Neural crest cell (in vitro differentiated cells): ENCODE measurements at places on chromosomes 1 and 21.

GRCh38 chr1:5428351-5428750 is 563.9 kb downstream of the NPHP4 start:
- no peak for DNase-seq

DNA sequence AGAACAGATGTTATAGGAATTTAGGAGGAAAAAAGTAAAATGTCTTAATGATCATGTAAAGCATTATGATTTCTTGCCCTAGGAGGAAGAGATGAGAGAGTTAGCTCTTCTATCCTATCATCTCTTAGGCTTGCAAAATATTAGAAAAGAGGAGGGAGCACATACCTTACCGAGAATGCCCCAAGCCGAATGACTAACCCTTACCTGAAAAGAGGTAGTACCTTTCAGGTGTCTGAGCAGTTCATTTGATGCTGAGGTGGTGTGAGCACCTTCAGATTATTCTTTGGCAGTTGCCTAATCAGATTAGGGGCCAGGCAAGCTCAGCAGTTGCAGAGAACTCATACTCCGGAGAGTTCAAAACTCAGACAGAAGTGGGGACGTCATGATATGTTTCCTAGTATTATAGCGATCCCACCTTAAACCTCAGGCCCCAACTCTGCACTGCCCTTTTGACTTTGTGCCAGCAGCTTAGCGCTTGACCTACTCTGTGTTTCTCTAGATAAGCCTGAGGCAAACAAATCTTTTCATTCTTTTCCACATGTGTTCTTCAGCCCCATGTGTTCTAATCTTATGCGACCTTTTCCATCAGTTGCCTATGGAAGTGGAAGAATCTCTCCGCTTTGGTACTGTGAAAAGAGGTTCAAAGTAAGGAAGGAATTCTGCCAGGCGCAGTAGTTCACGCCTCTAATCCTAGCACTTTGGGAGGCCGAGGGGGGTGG is 52.5 kb downstream of the ATP2B4 start:
- no peak for DNase-seq

DNA sequence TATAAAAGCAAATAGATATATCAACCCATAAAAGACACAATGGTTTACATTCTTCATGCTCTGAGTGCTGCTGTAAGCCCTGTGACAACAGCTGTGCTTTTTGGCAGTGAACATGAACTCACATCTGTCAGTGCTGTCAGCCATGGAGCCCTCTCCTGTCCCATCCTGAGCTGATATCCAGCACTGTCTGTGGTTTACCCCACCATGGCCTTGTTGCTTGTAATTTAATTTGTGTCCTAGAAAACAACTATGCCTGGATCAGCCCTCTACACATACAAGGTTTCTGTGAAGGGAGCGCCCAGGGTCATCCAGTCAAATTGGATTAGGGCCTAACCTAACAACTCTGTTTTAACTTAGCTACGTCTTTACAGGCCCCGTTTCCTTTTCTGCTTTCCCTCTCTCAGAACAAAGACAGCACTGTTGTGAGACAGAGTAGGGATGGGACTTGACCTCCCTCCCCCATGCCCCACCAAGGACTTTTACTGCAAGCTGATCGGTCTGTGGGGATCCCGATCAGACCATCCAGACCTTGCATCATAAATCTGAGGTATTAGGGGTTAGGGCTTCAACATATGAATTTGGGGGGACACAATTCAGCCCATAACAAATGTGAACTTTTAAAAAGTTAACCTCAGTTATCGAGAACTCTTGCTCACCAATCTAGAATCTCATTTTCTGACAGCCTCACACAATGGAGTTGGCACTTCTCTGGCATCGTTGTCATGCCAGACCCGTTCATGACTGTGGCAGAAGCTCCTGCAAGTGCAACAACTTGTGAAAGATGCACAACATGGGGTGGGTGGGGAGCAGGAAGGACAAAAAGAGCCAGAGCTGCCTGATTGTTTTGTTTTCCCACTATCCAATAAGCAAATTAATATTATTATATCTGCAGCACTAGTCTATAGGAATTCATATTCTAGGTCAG is 16.4 kb upstream of the SLC44A3 start:
- peak; percentile 28 for DNase-seq

- peak; percentile 67 for DNase-seq
Measured at GRCh38 chr21:20997636-20998455, at the start of gene NCAM2. Gene NCAM2 (plus strand): TSS chr21:20998409.

DNA sequence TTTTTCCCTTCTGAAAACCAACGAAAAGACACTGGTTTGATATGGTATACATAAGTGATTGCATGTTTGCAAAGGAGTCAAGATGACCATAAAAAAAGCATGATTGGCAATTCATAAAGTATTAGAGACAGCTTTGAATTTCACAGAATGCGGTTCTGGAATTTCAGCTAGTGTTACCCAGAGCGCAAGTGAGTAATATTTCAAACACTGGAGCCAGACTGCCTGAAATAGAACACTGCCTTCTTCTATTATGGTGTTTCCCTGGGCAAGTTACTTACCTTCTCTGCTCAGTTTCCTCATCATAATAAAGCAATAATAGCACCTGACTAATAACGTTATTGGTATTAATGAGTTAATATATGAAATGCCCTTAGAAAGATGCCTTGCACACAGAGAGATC is 54.7 kb downstream of the NEGR1 start:
- no peak for DNase-seq

DNA sequence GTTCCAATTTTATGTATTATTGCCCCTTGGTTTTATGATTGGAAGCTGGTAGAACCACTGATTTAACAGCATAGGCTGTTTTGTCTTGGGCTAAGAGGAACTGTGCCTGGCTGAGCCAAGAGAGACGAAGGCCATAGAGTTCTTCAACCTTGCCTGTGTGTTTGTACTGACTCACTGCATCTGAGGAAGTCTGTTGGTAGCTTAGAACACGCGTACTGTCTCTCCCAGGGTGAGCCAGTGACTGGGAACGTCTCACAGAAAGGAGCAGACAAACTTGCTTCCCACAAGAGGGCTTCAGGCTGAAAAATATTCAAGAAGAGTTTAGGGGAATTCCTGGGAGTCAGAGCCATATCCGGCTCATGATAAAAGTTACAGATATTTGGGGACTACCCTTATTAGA is 14.9 kb downstream of the TMEM51 start:
- no peak for DNase-seq

- DNase-seq = no peak
Measured at GRCh38 chr1:117793413-117793812, 136.0 kb downstream of the GDAP2 start.

- no peak for DNase-seq
Measured at GRCh38 chr1:63821091-63822005, 47.5 kb downstream of the ROR1 start.
